ENCODE measurements at places on chromosomes 12 and 14.

- no peak for DNase-seq
Measured at GRCh38 chr12:104712968-104713367, 245.1 kb downstream of the SLC41A2 start.

DNA sequence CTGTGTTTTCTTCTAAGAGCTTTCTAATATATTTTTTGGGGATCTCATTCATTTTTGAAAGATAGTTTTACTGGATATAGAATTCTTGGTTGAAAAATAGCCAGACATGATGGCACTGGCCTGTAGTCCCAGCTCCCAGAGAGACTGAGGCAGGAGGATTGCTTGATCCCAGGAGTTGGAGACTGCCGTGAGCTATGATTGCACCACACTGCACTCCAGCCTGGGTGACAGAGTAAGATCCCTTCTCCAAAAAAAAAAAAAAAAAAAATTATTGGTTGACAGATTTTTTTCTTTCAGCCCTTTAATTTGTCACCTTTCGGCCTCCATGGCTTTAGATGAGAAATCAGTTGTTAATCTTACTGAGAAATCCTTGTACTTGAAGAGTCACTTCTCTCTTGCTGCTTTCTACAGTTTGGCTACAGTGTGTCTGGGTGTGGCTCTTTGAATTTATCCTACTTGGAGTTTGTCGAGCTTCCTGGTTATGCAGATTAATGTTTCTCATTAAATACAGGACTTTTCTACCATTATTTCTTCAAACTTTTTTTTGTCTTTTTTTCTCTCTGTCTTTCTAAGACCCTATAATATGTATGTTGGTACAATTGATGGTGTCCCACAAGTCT lies 60.2 kb upstream of the AMN start:
- DNase-seq = no peak

DNA sequence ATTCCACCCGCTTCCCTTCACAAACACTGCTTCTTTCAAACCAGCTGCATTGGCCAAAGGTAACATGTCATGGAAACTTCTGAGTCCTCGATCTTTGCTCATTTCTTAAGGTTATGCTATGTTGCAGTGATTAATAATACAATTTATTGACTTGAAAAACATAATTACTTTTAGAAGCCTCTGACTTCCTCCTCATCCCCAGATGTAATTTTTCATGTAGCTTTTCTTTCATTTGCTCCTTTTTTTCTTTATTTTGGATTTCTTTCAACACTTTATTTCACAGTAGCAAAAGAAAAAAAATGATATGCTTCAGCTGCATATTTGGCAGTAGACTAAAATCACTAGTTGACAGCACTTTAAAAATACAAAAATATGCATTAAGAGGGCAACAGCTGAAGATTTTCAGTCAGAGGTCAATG lies 116.2 kb downstream of the LRRIQ1 start:
- no peak for DNase-seq

DNA sequence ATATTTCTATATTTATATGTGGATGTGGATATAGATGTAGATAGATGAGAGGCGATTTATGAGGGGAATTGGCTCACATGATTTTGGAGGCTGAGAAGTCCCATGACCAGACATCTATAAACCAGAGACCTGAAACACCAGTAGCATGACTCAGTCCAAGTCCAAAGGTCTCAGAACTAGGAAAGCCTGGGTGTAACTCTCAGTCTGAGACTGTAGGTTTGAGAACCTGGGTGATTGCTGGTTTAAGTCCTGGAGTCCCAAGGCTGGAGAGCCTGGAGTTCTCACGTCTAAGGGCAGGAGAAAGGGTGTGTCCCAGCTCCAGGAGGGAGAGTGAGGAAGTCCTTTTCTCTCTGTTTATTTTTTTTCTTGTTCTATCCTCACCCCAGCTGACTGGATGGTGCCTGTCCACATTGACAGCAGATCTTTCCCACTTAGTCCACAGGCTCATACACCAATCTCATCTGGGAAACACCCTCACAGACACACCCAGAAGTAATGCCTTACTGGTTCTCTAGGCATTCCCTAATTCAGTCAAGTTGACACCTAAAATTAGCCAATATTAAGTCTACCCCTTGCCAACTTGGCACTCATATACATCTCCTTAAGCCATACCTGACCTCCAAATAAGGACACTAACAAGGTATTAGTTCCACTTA lies 45.4 kb downstream of the EMP1 start:
- DNase-seq = no peak

GRCh38 chr12:105235281-105235731 lies 668 bp downstream of the APPL2 start:
- no peak for DNase-seq

- DNase-seq = no peak
Measured at GRCh38 chr14:97878727-97879126, 1081.5 kb downstream of the VRK1 start.

- DNase-seq = no peak
Measured at GRCh38 chr14:52840877-52841276, 49.5 kb upstream of the GNPNAT1 start.

- peak; percentile 15 for DNase-seq
Measured at GRCh38 chr12:6074979-6075585, 49.4 kb downstream of the VWF start.

DNA sequence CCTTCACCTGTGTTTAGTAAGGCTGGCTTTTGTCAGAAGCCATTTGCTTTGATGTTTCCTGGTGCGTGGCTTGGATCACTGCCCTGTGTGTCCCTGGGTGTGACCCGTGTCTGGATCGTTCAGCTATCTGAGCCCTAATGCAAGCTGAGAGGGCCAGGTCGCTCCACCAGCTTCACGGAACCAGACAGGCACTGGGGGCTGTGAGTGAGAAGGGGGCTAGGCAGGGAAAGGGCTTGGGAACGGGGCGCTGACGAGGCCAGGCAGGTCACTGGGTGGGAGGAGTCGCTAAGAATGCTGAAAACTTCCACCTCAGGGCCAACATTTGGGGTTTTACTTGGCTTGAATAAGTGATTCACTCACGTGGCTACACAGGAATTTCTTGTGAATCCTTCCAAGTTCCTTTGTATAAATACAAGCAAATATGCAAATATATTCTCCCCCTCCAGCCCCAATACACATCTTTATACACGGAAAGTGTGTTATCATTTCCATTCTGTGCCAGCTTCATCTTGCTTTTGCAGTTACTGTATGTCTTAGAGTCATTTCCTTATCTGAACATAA lies 24.2 kb upstream of the MMP17 start:
- no peak for DNase-seq

DNA sequence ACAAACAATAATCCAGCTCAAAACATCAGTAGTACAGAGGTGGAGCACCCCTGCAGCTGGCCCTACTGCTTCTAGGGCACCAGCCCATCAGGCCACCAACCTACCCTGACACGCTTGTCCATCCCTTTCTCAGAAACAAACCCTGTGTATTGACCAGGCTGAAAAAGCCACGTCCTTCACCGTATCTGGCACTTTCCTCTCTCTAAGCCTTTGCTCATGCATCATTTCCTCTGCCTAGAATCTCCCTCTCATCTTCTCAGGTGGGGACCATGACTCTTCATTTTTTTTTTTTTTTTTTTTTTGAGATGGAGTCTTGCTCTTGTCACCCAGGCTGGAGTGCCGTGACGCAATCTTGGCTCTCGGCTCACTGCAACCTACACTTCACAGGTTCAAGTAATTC lies 25.3 kb upstream of the FLVCR2 start:
- DNase-seq = no peak

DNA sequence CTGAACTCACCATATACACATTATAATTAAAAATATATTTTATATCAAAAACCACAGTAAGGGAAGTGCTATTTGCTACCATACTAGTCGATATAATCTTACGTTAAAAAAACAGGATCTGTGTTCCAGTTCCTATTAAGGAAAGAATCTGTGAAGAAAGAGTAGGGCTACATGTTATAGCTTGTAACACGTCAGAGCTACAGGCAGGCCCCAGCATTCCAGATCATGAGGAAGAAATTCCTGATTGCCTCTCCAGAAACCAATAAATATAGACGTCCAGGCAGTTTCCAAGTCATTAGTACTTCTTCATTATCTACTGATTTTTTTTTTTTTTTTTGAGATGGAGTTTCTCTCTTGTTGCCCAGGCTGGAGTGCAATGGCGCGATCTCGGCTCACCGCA lies 20.6 kb downstream of the SGPP1 start:
- no peak for DNase-seq

GRCh38 chr14:78605025-78605762 lies 435.0 kb downstream of the NRXN3 start:
- DNase-seq = no peak

GRCh38 chr14:94153750-94154342 lies 20.3 kb upstream of the PPP4R4 start:
- no peak for DNase-seq

DNA sequence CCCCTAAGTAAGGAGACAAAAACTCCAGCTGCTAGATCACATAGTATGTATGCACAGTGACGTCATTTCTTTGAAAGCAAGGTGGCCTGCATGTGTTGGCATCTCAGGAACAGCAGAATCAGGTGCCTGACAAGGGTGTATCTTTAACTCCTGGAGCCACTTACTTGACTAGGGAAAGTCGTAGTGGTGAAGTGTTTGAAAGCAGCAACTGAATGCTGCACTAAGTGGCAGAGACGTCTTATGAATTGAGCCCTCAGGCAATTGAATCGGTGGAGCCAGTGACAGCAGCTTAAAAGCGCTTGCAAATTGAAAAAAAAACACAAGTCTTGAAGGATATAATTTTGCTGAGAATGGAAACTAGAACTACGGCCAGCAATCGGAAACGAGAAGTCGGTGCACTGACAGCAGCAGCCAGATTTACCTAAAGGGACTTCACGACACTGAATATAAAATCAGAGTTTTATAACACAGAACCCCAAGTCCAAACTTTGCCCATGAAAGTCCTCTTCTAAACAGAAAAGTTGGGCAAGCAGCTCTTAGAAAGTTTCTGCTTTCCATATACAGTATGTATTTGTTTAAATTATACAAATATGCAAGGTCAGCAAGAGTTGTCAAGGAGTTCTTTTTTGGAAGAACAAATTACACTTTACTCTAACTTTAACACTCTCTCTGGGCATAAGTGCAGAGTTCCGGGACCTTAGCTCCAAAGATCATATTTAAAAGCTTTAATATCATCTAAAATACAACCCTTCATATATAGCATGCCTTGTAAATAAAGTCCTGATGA lies 1.1 kb downstream of the IGF1 start:
- no peak for DNase-seq

GRCh38 chr14:22598896-22599244 lies 770 bp downstream of the ABHD4 start:
- DNase-seq = peak; percentile 13

DNA sequence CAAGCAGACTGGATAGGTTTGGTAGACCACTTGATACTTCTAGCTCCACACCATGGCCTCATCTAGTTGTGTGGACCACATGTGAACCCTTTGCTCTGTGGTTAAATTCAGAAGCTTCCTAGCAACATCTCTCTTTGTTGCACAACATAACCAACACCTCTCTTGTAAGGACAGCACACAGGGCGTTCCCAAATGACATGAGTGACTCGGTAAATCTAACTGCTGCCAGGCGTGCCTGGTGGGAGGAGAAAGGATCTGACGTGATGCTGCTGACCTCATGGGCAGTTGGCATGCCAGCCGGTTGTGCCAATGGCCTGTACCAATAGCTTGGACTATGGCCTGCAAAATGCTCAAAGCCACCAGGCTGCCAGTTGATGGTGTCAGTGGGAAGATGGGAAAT lies 93.8 kb downstream of the CPSF2 start:
- no peak for DNase-seq

- no peak for DNase-seq
Measured at GRCh38 chr12:96425321-96425720, 25.1 kb upstream of the CDK17 start.

DNA sequence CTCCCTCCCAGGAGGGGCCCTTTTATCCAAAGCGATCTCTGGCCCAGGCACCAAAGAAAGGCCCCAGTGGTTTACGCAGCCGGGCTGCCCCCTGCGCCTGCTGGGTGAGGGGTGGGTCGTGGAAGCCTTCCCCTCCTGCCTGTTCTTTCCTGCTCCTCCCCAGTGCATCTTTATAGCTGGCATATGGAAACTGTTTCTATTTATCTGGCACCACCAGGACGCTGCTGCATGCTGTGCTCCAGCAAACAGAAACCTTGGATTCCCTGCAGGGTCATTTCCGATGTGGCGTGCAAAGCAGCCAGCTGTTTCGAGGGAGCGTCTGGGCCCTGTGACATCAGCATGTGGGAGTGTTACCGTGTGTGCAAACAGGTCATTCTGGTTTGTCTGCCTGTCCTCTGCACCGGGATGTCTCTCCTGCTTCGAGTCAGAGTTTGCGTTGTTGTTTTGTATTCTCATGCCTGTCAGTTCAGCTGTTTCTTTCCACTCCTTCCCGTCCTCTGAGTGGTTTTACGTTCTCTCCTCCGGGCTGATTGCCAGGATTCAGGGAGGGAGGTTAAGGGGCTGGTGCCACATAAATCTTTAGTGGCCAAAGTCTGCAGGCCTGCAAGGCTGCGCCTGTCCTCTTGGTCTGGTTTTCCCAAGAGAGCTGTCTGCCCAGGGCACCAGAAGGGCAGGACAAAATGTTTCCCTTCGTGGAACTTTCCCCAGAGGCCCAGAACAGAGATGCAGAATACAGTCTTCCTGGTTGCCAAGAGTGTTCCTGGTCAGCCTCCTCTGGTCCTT lies 24.6 kb downstream of the TPCN1 start:
- DNase-seq = no peak

GRCh38 chr14:49919825-49920659 lies 27.2 kb downstream of the ARF6 start:
- DNase-seq = no peak

DNA sequence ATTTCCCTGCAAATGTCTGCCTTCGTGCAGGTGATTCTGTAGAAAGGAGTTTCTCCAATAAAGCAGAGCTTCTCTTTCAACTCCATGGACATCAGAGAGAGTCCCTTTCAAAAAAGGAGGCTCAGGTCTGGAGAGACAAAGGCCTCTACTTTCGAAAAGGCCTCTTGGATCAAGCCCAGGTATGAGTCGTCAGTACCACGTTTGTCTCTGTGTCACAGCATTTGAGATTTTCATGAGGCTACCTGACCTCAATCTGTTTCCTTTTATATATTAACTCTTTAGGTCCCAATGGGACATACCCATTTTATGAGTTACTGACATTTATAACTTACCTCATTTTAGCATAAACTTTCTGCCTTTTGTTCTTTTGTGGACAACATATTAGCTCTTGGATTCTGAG lies 290.8 kb downstream of the RPAP3 start:
- DNase-seq = no peak

DNA sequence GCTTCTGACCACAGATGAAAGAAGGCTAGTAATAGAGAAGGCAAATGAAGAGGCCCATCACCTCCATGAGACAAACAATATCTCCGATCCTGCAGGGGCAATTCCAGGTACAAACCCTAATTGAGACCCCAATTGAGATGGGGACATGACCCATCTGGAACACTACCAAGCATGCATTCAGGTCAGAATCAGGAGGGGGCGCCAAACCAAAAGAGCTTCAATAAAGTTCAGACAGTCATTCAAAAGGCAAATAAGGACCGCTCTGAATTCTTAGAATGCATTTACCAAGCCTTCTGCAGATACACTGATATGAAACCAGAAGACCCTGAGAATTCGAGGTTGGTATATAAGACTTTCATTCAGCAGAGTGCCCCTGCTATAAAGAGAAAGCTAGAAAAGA lies 10.2 kb upstream of the EDDM3B start:
- DNase-seq = no peak

- no peak for DNase-seq
Measured at GRCh38 chr12:958588-959123, 9.2 kb upstream of the RAD52 start.

GRCh38 chr12:90100579-90100978 lies 391.9 kb upstream of the ATP2B1 start:
- no peak for DNase-seq
